ENCODE measurements at places on chromosomes 2 and 18.

- DNase-seq = peak; percentile 45
Measured at GRCh38 chr2:233912691-233913423, 4.3 kb upstream of the TRPM8 start.

- DNase-seq = no peak
Measured at GRCh38 chr2:39657287-39657937, 8.3 kb upstream of the TMEM178A start.

DNA sequence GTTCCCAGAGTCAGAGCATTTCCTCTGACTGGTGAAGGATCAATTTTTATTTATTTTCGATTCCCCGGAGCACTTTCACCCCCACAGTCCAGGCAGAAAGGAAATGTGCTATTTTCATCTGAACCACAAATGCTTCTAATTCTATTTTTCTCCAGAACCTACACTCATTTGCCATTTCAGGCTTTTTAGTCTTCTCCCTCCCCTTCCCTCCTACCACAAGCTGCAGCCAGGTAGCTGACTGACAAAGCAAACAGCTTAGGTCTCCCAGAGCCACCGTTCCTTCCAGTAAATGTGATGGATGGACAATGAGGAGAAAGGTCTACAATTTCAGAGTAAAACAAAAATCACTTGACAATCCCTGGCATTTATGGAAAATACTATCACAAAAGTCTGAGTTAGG lies 76.9 kb downstream of the KLF7 start:
- DNase-seq = no peak

DNA sequence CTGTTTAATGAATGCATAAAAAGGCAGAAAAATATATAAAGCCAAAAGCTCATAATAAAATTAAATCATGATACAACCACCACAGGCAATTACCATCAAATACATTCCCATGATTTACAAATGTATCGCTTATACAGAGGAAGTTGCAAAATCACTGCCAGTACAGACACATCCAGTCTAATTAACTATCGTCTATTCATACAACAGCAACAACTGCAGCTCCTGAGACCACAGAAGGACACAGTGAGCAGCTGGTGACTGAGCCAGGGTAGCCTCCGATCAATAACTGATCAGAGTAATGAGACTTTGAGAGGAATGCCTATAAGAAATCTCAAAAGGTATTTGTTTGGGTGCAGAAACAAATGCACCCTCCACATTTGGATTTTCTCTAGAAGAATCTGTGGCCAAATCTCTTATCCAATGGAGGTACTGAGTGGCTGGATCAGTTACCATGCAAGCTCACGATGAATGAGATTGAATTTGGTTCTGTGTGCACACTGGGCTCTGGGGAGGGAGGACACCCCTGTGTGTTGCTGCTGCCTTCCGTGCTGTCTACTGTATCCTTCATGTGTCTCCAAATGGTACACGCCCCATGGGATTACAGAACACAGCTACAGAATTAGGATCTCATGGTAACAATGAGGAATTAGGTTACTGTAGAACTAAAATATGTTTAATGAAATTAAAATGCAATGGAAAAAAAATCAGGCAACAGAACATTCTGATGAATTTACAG lies 119.6 kb downstream of the MBP start:
- no peak for DNase-seq

DNA sequence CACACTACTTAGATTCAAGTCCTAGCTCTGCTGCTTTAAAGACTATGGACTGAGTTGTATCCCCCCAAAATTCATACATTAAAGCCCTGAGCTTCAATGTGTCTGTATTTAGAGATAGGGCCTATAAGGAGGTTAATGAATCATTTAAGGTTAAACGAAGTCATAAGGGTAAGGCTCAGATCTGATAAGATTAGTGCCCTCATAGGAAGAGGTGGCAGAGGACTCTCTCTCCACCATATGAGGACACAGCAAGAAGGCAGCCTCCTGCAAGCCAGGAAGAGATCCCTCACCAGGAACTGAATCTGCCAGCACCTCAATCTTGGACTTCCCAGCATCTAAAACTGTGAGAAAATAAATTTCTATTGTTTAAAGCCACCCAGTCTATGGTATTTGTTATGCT lies 3.1 kb upstream of the CYTIP start:
- DNase-seq = no peak

GRCh38 chr2:218471982-218472381 lies 53.1 kb downstream of the VIL1 start:
- no peak for DNase-seq

- DNase-seq = peak; percentile 78
Measured at GRCh38 chr2:26068602-26069298, 34.9 kb downstream of the RAB10 start.

DNA sequence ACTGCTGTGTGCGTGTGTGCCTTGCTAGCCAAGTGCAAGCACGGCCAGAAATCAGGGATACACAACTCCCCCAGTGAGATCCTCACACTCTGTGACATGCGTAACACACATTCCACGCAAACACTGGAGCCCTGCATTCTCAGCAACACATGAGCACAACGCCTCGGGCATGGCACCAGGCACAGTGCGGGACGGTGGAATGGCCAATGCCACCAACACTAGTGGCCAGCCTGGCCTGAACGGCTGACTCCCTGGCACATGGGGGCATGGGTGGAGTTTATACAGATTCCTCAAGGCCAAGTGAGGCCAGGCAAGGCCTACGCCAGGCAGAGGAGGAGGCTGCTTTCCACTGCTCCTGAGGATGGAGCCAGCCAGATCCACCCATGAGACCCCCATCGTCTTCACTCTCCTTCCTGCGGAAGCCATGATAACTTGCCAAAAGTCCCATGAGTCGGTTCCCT lies 56.2 kb downstream of the ANKMY1 start:
- DNase-seq = no peak

DNA sequence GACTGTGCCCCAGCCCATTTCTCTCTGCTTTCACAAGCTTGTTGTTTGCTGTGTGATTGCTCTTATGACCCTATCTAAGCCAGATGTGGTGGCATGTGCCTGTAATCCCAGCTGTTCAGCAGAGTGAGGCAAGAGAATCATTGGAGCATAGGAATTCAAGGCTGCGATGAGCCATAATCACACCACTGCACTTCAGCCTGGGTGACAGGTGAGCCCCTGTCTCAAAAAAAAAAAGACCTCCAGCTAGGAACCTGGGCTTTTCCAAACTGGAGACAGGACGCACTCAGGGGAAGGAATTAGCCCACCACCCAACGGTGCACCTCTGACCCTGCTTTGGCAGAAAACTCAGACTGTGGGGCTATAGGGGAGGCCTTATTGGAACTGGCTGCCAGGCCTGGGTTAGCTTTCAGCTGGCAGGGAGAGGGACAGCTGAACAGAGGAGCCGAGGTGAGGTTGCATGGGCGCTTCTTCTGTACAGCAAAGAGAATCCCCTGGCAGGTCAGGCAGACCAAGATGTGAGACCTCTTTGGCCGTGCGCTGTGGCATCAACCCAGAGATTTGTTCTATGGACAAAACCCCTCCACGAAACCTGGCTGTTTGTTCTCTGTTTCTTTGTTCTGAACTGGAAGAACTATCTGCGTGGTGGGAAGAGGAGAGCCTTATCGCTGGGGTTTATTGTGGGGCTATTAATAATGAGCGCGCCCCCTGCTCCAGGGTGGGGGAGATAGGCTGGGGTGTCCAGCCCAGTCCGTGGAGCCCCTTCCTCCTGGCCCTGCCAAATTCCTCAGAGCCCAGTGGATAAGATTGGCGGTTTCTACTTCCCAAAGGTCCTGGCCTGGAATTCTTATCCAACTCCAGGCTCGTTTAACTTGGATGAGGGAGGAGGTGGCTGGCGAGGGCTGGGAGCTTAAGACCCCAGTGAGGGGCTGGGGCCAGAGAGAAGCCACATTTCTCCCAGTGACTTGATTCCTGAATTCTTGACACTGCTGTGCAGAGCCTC lies 38.8 kb upstream of the SMAD7 start:
- no peak for DNase-seq

DNA sequence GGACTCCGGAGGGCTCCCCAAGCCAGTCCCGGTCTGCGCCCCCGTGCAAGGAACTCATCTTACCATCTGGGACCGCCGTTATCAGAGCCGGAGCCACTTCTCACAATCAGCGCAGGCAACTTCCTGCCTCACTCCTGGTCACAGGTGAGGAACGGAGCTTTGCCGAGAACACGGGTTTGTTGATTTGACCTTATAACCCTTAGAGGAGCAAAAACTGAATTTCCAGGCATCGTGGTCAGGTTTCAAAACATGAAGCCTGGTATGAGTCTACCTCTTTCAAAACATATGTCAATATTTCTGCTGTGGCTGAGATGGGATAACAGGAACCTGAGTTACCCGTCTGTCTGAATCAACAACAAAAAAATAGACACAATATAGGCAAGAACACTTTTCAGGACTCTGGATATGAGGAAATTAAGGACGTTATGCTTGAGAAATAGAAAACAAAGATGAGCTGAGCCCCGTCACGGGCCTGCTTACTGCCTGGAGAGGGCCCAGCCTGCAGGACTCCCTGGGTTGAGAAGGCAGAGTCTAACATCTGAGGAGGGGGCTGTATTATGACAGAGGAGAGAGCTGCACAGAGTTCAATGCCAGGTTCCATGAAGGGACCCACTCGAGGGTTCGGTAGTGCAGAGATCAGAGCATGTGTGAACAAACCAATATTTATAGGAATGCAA lies 148.7 kb downstream of the NDUFA10 start:
- DNase-seq = no peak

DNA sequence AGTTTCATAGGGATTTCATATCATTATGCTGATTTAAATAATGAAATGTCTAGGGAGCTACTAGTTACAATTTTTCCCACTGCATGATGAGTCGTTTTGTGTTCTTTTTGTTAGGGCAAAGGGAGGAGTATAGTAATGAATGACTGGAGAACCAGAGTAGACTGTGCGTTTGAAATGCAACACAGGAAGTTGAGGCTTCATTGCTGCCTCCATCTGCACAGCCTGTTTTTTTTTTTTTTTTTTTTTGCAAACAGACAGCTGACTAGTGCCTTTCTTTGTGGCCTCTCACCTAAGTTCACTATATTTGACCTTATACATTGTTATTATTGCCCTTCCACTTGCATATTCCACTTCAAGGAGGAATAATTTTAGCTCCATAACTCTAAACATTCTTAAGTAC lies 286.7 kb upstream of the LRRTM1 start:
- no peak for DNase-seq

GRCh38 chr2:196253116-196253480 lies 81.7 kb upstream of the STK17B start:
- no peak for DNase-seq

DNA sequence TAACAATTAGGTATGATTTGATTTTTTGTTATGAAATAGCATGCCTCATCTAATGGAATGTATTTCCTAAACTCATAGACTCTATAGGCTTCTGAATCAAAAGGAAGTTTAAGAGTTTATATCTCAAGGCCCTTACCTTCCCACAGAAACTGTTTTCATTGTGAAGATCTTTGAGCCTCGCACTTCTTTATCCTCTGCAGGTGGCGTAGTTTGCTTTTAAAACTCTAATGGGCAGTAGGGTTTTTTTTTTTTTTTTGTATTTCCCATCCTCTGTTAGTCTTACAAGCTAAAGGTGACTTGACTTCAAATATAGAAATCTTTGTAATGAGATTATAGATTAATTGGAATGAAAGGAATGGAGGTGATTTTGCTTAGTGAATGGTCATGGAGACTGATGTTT lies 28.3 kb downstream of the DYNC2LI1 start:
- DNase-seq = no peak

- no peak for DNase-seq
Measured at GRCh38 chr2:237555560-237555959, 10.8 kb upstream of the PRLH start.

DNA sequence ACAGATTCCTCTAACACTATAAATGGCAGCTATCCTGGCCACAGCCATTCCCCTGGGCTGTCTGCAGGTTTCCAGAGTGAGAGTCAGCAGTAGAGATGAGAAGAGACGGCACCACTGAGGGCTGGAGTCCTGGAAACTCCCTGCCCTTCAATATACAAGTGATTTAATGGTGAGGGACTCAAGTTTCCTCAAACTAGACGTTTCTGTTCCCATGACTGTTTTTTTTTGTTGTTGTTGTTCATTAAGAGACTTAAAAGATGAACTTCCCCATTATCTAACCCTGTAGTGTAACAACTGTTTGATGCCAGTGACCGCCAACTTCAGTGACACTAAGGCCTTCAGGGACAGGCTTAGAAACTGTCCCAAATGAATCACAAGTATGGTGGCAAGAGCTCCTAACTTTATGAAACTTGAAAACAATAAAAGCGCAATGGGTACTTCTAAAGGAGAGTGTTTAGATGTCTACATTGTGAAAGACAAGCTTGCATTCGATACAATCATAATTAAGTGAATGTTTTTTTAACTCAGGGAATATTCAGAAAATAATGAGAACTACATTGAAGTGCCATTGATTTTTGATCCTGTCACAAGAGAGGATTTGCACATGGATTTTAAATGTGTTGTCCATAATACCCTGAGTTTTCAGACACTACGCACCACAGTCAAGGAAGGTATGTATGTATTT lies 34.0 kb downstream of the IL1R2 start:
- no peak for DNase-seq

DNA sequence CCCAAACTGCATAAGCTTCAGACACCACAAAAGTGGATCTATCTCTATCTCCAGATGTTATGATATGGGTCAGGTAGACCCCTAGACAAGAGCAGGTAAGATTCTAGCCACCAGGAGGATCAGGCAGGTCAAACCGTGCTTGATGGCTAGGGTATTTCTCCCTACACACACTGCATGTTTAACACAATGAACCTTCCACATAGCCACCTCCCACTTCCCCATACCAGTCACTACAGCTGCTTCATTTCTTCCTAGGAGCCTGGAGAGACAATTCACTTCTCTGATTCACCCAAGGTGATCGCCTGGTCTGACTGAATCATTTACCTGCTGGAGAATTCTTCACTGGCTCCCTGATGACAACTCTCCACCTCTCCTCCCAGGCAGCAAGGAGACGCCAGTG lies 66.0 kb upstream of the MYCN start:
- DNase-seq = no peak

GRCh38 chr2:196849895-196850294 lies 40.7 kb upstream of the C2orf66 start:
- no peak for DNase-seq

All from activated CD8-positive, alpha-beta T cell treated with anti-CD3 and anti-CD28 coated beads for 36 hours (primary cell).